PC-9 (cell line): ENCODE measurements at places on chromosomes 6 and 20. TPM values are rescaled to one million over a fixed set of nuclear protein-coding genes. Genes with fewer than 3 reads are reported as not detected.

The NOX3 gene
- total RNA-seq, result not detected in 2 replicates

The PGC gene
- total RNA-seq, result not detected in 2 replicates

DNA sequence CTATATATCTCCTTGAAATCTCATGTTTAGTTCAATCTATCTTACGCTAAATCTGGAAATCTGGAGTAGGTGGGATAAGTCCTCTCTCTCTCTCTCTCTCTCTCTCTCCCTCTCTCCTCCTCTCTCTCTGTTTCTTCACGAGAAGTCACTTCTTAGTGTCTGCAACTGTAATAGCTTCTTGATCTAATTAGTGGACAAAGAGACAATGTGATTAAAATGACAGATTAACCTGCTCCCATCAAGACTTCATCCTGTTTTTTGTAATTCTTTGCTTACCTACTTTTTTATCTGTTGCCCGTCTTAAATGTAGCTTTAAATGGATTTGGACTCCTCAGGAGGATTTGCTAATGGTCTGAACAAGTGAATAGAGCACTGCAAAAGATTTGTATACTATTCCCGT lies 2.5 kb upstream of the FYN start:
- no peak for DNase-seq

GRCh38 chr6:44464527-44465310 lies 77.2 kb downstream of the CDC5L start:
- no peak for DNase-seq

DNA sequence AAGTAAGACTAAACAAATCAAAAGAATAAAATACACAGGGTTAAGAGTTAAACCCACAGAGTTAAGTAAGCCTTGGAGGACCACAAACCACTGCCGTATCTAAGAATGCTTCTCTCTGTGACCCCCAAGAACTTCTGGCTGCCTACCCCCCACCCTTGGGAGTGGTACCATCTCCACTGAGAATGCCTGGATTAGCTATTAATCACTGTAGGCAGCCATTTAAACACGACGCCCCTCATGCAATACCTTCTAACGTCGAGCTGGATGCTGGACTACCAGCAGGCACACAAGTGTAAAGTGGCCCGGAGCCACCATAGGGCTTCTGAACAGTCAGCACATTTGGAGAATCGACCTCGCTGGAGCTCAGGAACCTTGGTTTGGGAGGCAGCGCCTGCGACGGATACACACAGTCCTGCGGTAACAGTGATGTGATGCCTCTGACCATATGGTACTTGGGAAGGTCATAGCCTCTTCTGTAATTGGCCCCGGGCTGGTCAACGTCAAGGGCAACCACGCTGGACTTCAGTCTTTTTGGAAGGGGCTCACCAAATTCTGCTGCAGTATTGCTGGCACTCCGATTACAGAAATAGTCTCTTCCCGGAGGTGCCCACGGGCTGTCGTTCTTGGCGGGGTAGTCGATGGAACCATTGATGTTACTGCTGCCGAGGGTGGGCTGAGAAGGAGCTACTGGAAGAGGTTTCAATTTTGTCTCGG lies 18.0 kb downstream of the ZNF217 start:
- no peak for DNase-seq
